Adrenal gland (tissue), 19 donors: ENCODE measurements at places on chromosomes 3 and 15. TPM values are rescaled to one million over a fixed set of nuclear protein-coding genes. Genes with fewer than 3 reads are reported as not detected.

The SPG11 gene
- polyA plus RNA-seq: 66.3 TPM

The EHHADH gene
- 1.6 TPM for polyA plus RNA-seq

The PRR20G gene
- polyA plus RNA-seq: not detected

The ANKDD1A gene
- polyA plus RNA-seq: 13.0 TPM

The SLC12A1 gene
- polyA plus RNA-seq: 0.07 TPM

The NR2E3 gene
- polyA plus RNA-seq: 0.77 TPM

The AP3B2 gene
- 18.2 TPM for polyA plus RNA-seq

The COLQ gene
- 7.7 TPM for polyA plus RNA-seq

The ZNF621 gene
- 15.8 TPM for polyA plus RNA-seq

The DAZL gene
- not detected for polyA plus RNA-seq

The SLC24A5 gene
- not detected for polyA plus RNA-seq

The COL6A6 gene
- polyA plus RNA-seq: 0.11 TPM

The UBAP1L gene
- 5.7 TPM for polyA plus RNA-seq

The ACOX2 gene
- polyA plus RNA-seq: 24.0 TPM

The CAMKV gene
- 0.55 TPM for polyA plus RNA-seq

The GOLGA6A gene
- polyA plus RNA-seq: not detected

The ATP13A4 gene
- 0.34 TPM for polyA plus RNA-seq

The SLC22A14 gene
- polyA plus RNA-seq: 0.10 TPM
